ENCODE measurements at places on chromosomes 6 and 20.

DNA sequence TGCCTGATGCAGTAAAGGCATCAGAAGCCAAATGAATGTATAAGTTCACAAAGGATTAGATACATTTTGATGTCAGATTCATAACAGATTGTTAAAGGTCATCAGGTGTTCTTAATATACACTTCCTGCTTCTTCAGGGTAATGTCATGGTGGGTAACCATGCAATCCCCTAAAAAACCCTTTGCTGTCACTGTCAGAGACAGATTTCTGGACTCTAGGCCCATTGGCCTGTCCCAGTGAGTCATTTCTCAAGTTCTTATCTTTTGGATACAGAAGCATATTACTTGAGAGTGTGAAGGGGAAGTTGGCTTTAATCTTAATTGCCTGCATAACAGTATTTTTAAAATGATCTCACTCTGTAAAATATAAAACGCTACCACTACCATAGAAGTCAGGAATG lies 895.6 kb upstream of the MAP3K7 start:
- no peak for DNase-seq

- no peak for DNase-seq
Measured at GRCh38 chr6:129867403-129867802, 6.3 kb upstream of the TMEM244 start.

DNA sequence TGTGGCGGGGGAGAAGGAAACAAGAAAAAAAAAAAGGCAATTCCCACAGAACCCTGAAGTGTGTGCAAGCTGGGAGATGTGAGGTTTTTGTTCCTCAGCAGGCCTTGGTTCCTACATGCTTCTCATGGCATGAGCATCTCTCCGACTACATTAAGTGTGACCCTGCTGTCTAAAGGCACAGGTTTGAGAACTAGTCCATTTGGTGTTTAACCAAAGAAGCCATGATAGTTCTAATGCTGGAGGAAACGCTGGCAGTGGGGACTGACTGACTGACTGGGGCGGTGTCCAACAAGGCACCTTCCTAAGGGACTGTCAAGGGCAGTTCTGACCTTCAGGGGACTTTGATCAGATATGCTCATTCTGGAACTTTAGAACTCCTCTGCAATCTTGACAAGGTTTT lies 3.8 kb downstream of the TXNDC5 start:
- DNase-seq, result no peak

- DNase-seq, result no peak
Measured at GRCh38 chr6:122753000-122753687, 26.4 kb upstream of the FABP7 start.

DNA sequence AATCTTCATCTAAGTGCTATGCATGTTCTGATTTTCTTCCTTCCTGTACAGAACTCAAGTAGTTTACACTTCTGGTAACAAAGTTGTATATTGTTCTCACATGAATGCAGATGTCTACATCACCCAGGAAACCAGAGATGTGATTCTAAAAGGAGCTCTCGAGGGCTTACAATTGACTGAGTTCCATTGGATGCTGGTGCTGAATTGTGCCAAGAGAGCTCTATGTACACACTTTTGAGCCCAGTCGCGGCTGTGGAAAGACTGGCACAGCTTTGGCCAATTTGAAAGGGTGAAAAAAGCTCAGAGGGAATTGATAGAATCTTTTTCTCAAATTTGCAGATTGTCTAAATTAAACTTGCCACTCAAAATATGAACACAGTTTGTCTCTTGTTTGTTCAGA lies 340.7 kb downstream of the LMBRD1 start:
- DNase-seq, result no peak

DNA sequence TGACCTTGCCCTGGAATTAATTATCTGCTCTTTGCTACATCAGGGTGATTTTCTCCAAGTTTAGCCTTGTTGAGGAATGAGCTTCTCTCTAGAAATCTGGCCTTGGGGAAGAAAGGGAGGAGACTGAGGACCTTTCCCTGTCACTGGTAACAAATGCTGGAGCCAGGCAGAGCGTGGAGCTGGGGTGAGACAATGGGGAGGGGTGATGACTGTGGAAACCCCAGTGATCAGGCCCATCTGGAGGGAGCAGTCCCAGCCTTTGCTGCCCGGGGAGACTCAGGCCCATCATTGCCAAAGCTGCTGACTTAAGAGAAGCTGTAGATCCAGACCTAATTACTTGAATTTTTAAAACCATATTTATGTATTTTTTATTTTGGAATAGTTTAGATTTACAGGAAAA lies 31.3 kb downstream of the BCAS4 start:
- no peak for DNase-seq

DNA sequence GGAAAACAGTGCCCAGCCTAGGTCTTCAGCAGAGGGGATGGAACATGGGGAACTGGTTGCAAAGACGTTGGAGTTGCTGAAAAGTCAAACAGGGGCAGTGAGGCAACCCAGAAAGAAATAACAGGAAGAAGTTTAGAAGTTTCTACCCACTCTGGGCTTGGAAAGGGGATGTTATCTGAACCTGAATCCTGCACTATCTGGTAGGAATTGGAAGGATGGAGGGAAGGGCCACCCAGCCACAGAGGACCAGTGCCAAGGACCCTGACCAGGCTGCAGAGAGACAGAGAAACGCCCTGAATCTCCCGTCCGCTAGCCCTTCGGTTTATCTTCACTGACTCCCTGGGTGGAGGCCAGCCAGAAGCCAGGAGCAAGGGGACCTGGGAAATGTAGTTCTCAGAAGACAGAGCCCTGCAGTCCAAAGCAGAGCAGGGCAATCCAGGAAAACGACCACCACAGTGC lies 217.3 kb upstream of the RREB1 start:
- no peak for DNase-seq
